Glutamatergic neuron (in vitro differentiated cells): ENCODE measurements at places on chromosomes 11 and 22. TPM values are rescaled to one million over a fixed set of nuclear protein-coding genes. Genes with fewer than 3 reads are reported as not detected.

GRCh38 chr11:86182976-86183584, 61.5 kb upstream of the EED start:
- no peak overlapping the region for H3K27ac ChIP-seq
- peaks cover 3% of the 10 kb centered on the region for H3K4me1 ChIP-seq
- H3K4me3 ChIP-seq, result no peak overlapping the region
- no peaks in the 10 kb centered on the region for H3K36me3 ChIP-seq
- no peaks in the 10 kb centered on the region for H3K27me3 ChIP-seq
- no peak for DNase-seq

JHY gene
- total RNA-seq, result 2.9 TPM

GRCh38 chr11:18778468-18778867, 13.1 kb downstream of the PTPN5 start:
- peaks cover 1% of the 10 kb centered on the region for H3K36me3 ChIP-seq
- no peak for DNase-seq
- no peak overlapping the region for H3K27ac ChIP-seq
- no peak overlapping the region for H3K4me3 ChIP-seq

BDNF gene
- 0.42 TPM for total RNA-seq

- peaks cover 3% of the 10 kb centered on the region for H3K27me3 ChIP-seq
- DNase-seq, result no peak
- no peaks in the 10 kb centered on the region for H3K36me3 ChIP-seq
- no peak overlapping the region for H3K4me3 ChIP-seq
- no peak overlapping the region for H3K27ac ChIP-seq
- peaks cover 10% of the 10 kb centered on the region for H3K4me1 ChIP-seq
Observed at GRCh38 chr11:112693781-112694180, 267.4 kb upstream of the NCAM1 start.

DNA sequence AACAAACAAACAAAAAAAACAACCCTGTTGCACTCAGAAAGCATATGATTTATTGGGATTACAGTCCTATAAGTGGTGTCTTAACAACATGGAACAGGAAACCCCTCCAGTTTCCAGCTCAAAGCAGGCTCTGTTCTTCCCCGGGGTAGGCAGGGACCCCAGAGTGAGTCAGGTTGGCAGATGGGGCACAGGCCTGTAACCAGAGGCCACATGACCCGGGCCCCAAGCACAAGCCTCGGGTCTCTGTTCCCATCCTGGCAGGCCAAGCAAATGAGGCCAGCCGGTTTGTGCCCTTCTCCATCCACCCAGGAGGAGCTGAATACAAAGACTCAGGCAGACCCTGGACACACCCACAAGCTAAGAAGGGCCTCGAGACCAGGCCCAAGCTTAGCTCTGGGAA, 75.8 kb downstream of the NAT10 start:
- no peak for DNase-seq
- H3K4me3 ChIP-seq, result no peak overlapping the region
- H3K27ac ChIP-seq, result no peak overlapping the region
- H3K27me3 ChIP-seq, result no peaks in the 10 kb centered on the region

DNA sequence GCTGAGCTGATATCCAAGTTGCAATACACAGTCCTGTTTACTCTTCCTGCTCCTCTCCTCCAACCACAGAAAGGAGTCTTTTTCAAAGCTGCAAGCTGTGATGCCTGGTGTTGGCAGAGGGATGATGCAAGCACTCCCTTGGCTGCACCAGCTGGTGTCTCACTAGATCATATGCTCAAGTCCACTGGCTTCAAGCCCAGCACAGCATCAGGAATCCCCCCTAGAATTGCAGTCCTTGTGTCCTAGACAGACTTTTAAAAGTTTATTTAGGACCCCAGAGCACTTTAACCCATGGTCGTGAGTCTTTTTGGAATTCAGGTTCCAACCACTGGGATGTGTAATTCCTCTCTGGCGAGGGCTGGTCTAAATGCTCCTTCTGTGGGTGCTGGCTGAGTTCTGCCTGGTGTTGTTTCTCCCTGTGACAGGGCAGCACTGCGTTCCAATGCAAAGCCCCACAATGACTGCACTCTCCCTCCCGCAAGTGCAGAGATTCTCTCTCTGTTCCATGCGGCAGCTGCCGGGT, 1.9 kb upstream of the HEPN1 start:
- no peak overlapping the region for H3K4me3 ChIP-seq
- peaks cover 14% of the 10 kb centered on the region for H3K36me3 ChIP-seq
- DNase-seq, result no peak
- peak overlapping the region; percentile 78 for H3K27ac ChIP-seq

GRCh38 chr11:64564419-64564818, 26.6 kb upstream of the SLC22A12 start:
- H3K4me3 ChIP-seq, result no peak overlapping the region
- H3K4me1 ChIP-seq, result peaks cover 7% of the 10 kb centered on the region
- no peaks in the 10 kb centered on the region for H3K36me3 ChIP-seq
- DNase-seq, result no peak
- H3K27me3 ChIP-seq, result peaks cover 7% of the 10 kb centered on the region
- no peak overlapping the region for H3K27ac ChIP-seq

DNA sequence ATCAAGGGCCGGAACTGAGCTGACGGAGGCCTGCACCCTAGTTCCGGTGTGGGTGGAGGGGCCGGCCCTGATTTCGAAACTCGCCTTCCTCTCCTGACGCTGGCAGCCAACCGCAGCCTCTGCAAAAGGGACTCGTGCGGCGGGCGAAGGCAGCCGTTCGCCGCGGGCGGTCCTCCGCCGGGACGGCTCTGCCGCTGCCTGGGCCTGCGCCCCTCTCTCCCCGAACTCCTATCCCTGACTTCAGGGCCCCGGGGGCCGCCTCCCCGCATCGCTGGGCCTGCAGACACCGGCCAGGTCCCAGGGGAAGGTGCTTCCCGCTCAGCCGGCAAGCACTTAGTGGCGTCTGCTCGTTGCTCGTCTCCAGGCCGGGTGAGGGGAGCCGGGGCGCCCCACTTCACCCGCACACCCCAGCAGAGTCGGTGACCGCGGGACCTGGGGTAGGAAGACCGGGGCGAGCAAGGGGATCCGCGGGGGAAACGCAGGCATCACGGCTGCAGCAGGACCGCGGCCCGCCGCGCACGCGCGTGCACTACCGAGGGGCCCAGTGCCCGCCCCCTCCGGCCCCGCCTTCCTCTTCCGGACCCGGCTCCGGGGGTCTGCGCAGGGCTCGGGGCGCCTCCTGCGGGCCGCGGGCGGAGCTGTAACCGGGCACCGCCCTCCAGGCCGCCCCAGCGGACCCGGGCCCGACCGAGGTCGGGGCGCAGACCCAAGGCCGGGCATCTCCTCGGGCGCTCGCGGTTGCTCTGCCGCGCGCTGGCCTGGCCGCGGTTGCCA, 464 bp upstream of the ANKRD13D start:
- peaks cover 7% of the 10 kb centered on the region for H3K4me1 ChIP-seq
- H3K4me3 ChIP-seq, result peak overlapping the region; percentile 82
- H3K27me3 ChIP-seq, result peaks cover 16% of the 10 kb centered on the region
- peak overlapping the region; percentile 91 for H3K27ac ChIP-seq
- H3K36me3 ChIP-seq, result no peaks in the 10 kb centered on the region

GLYATL1 gene
- 0.42 TPM for total RNA-seq
